ENCODE measurements at places on chromosomes 13 and 19.

- no peak for DNase-seq
Measured at GRCh38 chr13:73370066-73370465, 311.3 kb downstream of the KLF5 start.

DNA sequence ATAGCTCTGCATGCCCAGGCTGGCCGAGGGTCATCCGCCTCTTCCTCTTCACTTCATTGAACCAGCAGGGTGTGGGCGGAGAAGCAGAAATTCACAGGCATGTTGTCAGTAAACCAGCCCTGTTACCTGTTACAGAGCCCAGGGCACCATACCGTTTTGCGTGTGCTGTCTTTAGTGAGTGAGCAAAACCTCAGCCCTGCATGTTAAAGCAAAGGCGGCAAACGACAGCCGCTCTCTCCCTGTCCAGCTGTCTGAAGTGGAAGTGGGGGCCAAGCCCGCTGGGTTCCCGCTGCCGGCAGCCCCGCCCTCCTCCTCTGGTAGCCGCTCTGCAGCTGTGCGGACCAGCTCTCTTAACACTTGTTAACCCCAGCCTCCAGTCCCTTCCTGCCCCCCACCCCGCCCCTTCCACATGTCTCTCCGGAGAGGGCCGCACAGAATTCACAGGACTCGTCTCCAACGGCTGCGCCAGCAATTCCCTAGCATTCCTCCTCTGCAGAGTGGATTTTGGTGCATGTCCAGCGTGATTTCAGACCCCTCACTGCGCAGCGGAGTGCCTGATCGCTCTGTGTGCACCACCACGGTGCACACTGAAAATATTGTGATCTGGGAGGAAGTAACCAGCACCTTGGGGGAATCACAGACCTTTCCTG, 12.7 kb downstream of the KLHL26 start:
- no peak for DNase-seq

DNA sequence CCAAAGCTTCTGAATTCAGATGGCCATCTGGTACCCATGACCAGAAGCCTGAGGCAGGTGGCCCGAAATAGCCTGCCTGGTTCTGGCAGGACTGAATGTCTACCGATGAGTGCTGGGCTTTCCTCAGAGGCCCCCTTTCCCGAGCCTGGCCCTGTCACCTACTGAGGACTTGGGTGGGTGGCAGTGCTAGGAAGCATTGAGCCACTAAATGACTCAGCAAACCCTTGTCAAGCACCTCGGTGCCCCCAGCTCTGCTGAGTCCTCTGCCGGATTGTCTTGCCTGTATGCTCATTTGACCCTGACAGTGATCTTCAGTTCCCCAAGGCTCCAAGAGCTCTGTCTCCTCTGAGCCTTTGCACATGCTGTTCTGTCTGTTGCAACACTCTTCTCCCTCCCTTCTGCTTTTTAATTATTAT, 17.9 kb downstream of the PPP1R37 start:
- no peak for DNase-seq

GRCh38 chr19:16326401-16327168, 2.0 kb downstream of the KLF2 start:
- DNase-seq, result no peak

DNA sequence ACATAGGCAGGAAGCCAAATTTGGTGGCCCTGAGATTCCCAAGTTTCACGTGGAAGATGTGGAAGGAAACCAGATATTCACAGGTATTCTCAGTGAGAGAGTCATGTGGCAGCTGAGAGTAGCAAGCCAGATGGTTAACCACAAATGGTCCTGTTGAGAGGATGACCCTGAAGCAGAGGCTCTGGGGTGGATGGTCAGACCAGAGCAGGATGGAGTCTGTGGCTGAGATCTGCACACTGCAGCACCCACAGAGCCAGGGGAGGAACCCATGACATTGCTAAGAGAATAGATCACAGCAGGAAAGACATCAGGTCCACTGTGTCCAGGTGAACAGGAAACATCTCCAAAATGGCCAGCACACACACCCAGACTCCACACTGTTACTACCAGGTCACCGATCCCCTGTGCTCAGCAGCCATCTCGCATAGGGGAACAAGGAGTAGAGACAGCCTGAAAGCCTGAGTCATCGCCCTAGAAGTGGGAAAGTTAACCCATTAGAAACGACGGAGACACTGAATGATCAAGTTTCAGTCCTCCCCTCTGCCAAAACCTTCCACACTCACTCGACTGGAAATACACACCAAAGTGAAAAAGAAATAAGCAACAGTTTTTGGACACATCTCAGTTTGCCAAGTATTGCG, 160.0 kb downstream of the RBM26 start:
- no peak for DNase-seq

DNA sequence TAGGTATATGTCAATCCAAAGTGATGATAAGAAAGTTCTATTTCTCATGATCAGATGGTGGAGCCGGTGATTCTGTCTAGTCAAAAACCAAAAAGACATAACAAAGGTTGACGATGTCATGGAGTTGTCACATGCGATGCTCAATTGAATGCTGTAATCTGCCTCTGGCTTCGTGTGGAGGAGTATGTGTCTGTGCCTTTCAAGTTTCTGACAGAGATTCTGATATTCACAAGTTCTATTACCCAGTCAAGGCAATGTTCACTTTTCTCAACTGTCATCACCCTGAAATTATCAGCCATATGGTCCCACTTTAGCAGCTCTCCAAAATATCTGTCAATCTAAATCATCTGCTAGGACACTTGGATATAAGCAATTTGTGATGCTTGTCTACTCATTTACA, 367.6 kb upstream of the PRR20A start:
- no peak for DNase-seq
